Upper lobe of right lung (tissue), 1 donor: ENCODE measurements at places on chromosomes 1 and 21. TPM values are rescaled to one million over a fixed set of nuclear protein-coding genes. Genes with fewer than 3 reads are reported as not detected.

GRCh38 chr1:76474922-76475321 lies 392.4 kb upstream of the ST6GALNAC5 start:
- H3K4me3 ChIP-seq, result no peak overlapping the region
- no peak for DNase-seq
- H3K36me3 ChIP-seq, result no peaks in the 10 kb centered on the region
- H3K27ac ChIP-seq, result no peak overlapping the region
- no peaks in the 10 kb centered on the region for H3K27me3 ChIP-seq
- H3K4me1 ChIP-seq, result no peaks in the 10 kb centered on the region

GRCh38 chr1:31715087-31715872 lies 11.5 kb upstream of the COL16A1 start:
- H3K27me3 ChIP-seq, result peaks cover 14% of the 10 kb centered on the region
- peak overlapping the region; percentile 84 for H3K27ac ChIP-seq
- peak; percentile 87 for DNase-seq

- no peak overlapping the region for H3K4me3 ChIP-seq
- H3K27ac ChIP-seq, result no peak overlapping the region
- H3K4me1 ChIP-seq, result no peaks in the 10 kb centered on the region
- H3K36me3 ChIP-seq, result no peaks in the 10 kb centered on the region
Measured at GRCh38 chr21:30337772-30338171, 278 bp upstream of the KRTAP27-1 start.

DNA sequence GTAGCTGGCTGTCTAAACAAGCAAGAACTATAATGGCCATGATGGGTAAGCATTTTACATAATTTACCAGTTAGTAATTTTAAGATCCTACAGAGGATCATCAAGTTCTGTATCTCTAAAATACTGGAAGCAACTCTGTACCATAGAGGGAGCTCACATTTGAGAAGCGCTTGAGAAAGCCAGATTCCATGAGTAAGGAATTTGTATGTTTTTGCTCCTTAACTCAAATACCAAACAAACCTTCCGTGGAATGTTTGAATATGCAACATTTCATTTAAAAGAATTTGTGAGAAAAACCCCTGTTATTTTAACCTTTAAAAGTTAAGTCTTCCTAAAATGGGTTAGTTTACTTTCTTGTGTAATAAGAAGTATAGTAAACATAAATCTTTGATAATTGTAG lies 2.0 kb downstream of the TSHB start:
- no peaks in the 10 kb centered on the region for H3K36me3 ChIP-seq
- no peak overlapping the region for H3K4me3 ChIP-seq
- no peaks in the 10 kb centered on the region for H3K27me3 ChIP-seq
- no peaks in the 10 kb centered on the region for H3K4me1 ChIP-seq
- no peak overlapping the region for H3K27ac ChIP-seq

- no peak overlapping the region for H3K27ac ChIP-seq
- H3K4me3 ChIP-seq, result no peak overlapping the region
- H3K4me1 ChIP-seq, result no peaks in the 10 kb centered on the region
- H3K27me3 ChIP-seq, result no peaks in the 10 kb centered on the region
- DNase-seq, result no peak
Measured at GRCh38 chr1:170010443-170010842, 64.1 kb downstream of the KIFAP3 start.

DNA sequence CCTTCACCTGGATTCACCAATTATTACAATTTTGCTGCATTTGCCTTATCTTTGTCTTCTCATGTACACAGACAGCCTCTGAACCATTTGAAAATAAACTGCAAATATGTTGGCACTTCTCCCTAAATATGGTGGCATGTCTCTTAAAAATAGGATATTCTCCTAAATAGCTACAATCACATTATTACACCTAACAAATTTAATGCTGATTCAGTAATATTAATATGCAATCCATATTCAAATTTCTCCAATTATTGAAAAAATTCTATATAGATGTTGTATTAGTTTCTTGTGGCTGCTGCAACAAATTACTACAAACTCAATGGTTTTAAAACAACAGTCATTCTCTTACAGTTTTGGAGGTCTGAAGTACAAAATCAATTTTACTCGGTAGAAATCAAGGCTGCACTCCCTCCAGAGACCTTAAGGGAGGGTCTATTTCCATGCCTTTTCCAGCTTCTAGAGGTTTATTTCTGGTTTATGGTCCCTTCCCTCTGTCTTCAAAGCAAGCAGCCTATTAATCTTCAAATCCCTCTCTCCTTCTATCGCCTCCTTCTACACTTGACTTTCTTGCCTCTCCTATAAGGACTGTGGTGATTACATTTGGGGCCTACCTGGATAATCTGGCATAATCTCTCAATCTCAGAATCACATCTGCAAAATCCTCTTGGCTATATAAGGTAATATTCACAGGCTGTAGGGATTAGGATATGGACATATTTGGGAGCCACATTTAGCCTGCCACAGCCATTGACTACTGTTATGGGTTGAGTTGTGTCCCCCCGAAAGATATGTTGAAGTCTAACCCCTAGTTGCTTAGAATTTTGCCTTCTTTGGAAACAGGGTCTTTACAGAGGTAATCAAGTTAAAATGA lies 52.5 kb upstream of the BOLA1 start:
- no peak overlapping the region for H3K4me3 ChIP-seq
- H3K27me3 ChIP-seq, result no peaks in the 10 kb centered on the region
- no peak for DNase-seq
- H3K4me1 ChIP-seq, result peaks cover 38% of the 10 kb centered on the region

DNA sequence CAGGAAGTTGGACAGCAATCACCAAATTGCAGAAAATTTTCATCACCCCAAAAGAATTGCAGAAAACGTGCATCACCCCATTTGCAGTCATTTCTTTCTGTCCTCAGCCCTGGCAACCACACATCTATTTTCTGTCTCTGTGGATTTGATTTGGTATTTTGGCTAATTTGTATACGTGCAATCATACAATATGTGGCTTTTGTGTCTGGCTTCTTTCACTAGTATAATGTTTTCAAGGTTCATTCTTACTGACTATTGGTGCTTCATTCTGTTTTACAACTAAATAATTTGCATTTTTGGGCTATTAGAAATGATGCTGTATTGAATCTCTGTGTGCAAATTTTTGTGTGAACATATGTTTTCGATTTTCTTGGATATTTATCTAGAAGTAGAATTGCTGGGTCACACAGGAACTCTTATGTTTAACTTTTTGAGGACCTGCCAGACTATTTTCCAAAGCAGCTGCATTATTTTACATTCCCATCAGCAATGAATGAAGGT lies 24.8 kb upstream of the PRDM2 start:
- H3K36me3 ChIP-seq, result no peaks in the 10 kb centered on the region
- no peak for DNase-seq
- H3K27me3 ChIP-seq, result peaks cover 4% of the 10 kb centered on the region
- no peaks in the 10 kb centered on the region for H3K4me1 ChIP-seq
- no peak overlapping the region for H3K27ac ChIP-seq

GRCh38 chr21:14591882-14592281 lies 45.8 kb upstream of the SAMSN1 start:
- no peaks in the 10 kb centered on the region for H3K36me3 ChIP-seq
- no peak for DNase-seq
- H3K27me3 ChIP-seq, result no peaks in the 10 kb centered on the region
- H3K4me1 ChIP-seq, result peaks cover 8% of the 10 kb centered on the region

DNA sequence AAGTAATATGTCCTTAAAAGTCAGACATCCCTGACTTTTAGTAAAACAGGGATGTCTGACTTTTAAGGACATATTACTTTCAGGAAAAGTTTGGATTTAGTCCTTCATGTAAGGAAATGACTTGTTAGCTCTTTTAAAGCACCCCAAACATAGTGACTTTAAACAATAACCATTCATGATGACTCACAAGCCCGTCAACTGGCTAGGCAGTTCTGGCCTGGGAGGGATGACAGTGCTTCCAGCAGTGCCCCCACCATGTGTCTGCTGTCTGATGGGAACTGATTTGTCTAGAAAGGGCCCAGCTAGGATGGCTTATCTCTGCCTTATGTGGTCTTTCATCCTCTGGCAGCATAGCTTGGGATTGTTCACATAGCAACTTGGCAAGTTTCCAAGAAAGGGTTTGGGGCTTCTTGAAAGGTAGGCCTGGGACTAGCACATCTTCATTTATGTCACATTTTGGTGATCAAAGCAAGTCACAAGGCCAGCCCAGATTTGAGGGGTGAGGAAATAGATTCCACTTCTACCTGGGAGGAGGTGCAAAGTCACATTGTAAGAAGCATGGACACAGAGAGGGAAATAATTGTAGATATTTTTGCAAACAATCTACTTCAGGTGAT lies 143.5 kb downstream of the C1orf94 start:
- no peak overlapping the region for H3K27ac ChIP-seq
- peaks cover 4% of the 10 kb centered on the region for H3K4me1 ChIP-seq
- H3K4me3 ChIP-seq, result no peak overlapping the region
- DNase-seq, result no peak
- H3K27me3 ChIP-seq, result no peaks in the 10 kb centered on the region

DNA sequence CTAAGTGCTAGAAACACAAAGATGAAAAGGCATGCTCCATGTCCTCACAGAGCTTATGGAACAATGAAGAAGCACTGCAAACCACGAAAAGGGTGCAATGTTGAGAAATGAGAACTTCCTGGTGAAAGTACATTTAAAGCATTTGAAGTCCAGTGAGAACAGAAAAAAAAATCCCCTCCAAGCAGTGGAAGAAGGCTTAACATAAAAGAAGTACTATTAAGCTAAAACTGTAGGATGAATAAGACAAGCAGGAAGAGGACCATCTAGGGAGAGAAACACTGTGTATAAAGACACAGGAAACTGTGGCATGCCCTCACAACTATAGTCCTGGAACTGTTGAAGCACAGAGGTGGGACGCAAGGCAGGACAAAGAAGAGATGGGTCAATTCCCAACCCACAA lies 10.0 kb downstream of the TP53BP2 start:
- no peak overlapping the region for H3K27ac ChIP-seq
- no peaks in the 10 kb centered on the region for H3K36me3 ChIP-seq
- H3K4me1 ChIP-seq, result peaks cover 59% of the 10 kb centered on the region
- DNase-seq, result no peak

GRCh38 chr1:223183268-223183862 lies 40.3 kb upstream of the TLR5 start:
- H3K4me1 ChIP-seq, result peaks cover 24% of the 10 kb centered on the region
- no peak for DNase-seq
- H3K27ac ChIP-seq, result no peak overlapping the region
- no peak overlapping the region for H3K4me3 ChIP-seq

DNA sequence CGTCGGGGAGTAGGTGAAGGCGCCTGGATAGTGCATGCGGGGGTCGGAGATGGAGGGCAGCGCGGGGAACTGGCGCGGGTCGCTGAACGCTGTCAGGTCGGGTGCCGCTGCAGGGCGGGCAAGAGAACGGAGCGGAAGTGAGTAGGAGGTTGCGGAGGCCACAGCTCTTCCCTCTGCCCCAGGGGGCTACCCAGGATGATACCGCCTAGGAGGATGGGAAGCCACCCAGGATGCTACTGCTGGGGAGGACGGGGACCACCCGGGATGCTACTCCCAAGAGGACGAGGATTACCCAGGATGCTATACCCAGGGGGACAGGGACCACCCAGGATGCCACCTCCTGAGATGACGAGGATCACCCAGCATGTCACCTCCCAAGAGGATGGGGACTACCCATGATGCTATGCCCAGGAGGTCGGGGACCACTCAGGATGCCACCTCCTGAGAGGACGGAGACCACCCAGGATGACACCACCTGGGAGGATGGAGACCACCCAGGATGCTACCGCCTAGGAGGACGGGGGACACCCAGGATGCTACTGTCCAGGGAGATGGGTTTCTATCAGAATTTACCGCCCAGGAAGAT lies 123.8 kb downstream of the CLIC6 start:
- DNase-seq, result no peak
- H3K27ac ChIP-seq, result no peak overlapping the region
- H3K36me3 ChIP-seq, result peaks cover 54% of the 10 kb centered on the region
- H3K4me1 ChIP-seq, result peaks cover 15% of the 10 kb centered on the region
- no peak overlapping the region for H3K4me3 ChIP-seq

DNA sequence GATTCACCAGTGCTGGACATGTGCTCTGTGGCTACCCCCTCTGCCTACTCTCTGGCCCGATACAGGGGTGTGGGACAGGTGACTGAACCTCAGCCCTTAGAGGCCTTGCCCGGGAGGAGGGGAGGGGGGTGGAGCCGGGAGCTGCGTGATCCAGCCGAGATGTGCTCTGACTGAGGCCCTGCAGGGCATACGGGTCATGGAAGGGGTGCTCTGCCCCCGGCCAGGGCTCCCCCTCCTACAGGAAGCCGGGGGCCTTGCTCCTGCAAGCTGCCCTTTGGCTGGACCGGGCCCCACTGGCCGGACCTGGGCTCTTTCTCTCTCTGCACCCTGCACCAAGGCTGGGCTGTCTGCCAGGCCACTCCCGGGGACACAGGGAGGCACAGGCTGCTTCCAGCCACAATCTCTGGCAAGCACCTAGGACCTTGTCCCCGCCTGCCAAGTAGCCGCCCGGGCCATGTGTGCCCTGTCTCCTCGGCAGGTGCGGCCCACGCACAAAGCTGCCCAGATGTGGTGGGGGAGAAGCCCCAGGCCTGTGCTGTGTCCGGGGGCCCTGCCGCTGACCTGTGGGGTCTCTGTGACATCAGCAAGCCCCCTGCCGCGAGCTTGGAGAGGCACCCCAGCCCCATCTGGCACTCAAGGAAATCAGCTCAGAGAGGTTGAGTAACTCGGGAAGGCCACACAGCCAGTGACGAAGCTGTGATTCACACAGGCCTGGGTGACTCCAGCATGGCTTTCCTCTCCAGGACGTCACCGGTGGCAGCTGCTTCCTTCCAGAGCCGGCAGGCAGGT lies 1.5 kb downstream of the SCNN1D start:
- DNase-seq, result peak; percentile 91
- no peaks in the 10 kb centered on the region for H3K4me1 ChIP-seq
- no peaks in the 10 kb centered on the region for H3K36me3 ChIP-seq
- no peak overlapping the region for H3K27ac ChIP-seq
- no peak overlapping the region for H3K4me3 ChIP-seq

- no peak overlapping the region for H3K4me3 ChIP-seq
- no peak overlapping the region for H3K27ac ChIP-seq
- peaks cover 28% of the 10 kb centered on the region for H3K36me3 ChIP-seq
- H3K27me3 ChIP-seq, result no peaks in the 10 kb centered on the region
- no peaks in the 10 kb centered on the region for H3K4me1 ChIP-seq
Measured at GRCh38 chr1:43954036-43954435, 7.3 kb downstream of the IPO13 start.

DNA sequence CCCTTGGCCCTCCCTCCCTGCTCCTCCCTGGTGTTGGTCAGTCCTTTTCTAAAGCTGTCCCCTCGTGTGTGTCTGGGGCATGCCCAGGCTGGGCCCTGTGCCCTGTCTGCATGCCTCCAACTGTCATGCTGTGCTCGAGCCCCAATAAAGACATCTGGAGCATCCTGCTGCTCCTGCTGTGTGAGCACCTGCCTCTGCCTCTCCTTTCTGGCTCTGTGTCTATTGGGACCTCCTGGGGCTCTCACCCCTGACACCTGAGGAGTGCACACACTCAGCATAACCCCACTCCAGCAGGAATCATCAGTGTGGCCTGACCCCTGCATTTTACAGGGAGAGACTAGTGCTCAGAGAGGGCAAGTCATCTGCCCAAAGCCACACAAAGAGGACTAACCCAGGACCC lies 23.7 kb downstream of the KCNC4 start:
- H3K36me3 ChIP-seq, result no peaks in the 10 kb centered on the region
- no peak for DNase-seq
- no peak overlapping the region for H3K4me3 ChIP-seq
- H3K4me1 ChIP-seq, result peaks cover 7% of the 10 kb centered on the region
- H3K27me3 ChIP-seq, result no peaks in the 10 kb centered on the region

MAN1C1 gene
- total RNA-seq, result 19.7 TPM

BLACAT1 gene
- total RNA-seq, result 0.84 TPM

NR1I3 gene
- not detected for total RNA-seq

RHOU gene
- total RNA-seq, result 21.0 TPM

RPE65 gene
- total RNA-seq, result not detected

FCRLA gene
- 0.32 TPM for total RNA-seq

FAM110D gene
- 6.9 TPM for total RNA-seq

TACSTD2 gene
- 112 TPM for total RNA-seq

SLC6A17 gene
- 0.06 TPM for total RNA-seq
